ENCODE measurements at places on chromosomes 5 and 9.

DNA sequence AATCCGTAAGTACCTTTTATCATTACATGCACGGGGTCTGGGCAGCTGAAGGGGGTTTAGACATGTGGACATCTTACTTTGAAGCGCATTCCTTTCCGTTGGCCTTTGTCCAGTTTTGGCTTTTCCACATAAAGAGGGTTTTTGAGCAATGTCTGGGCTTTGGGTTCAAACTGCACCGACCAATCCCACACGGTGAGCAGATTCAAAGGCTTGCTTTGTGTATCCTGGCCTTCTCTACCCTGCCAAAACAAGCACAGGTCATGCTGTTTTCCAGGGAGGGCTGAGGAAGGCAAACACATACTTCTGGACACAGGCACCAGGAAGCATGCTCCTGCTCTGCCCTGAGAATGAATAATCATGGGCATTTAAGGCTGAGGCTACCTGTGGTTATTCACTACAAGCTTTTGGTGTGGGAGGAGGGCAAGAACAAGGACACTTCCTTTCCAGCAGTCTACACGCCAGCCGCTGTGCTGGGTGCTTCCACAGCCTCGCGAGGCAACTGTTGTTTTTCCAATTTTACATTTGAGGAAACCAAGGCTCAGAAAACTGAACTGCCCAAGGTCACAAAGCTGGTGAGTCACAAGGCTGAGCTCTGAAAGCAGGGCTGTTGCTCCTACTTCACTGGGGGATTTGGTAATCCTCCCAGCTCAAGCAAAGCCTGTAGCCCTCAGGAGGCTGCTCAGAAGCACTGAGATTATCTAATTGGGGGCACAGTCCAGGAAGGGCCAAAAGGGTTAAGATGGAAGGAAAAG lies 59.8 kb upstream of the GOLPH3 start:
- peak; percentile 72 for DNase-seq

- DNase-seq = no peak
Measured at GRCh38 chr9:116237456-116237855, 83.9 kb downstream of the PAPPA start.

DNA sequence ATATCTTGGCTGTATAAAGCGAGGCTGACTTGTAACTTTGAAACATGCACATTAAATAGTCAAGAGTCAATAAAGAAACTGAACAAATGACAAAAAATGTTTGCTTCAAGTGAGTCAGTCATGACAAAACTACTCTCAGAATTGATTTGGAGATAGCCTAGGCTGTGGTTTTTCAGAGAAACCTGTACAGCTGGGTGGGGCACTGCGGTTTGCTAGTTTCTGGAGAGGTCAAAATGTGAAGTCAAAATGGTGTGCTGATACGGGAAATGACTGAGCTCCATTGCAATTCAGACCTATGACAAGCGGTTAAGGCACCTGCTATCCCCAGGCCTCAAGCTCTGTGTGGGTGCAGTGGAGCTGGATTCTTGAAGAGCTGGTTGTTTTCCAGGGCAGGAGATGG lies 10.3 kb upstream of the CD180 start:
- no peak for DNase-seq

DNA sequence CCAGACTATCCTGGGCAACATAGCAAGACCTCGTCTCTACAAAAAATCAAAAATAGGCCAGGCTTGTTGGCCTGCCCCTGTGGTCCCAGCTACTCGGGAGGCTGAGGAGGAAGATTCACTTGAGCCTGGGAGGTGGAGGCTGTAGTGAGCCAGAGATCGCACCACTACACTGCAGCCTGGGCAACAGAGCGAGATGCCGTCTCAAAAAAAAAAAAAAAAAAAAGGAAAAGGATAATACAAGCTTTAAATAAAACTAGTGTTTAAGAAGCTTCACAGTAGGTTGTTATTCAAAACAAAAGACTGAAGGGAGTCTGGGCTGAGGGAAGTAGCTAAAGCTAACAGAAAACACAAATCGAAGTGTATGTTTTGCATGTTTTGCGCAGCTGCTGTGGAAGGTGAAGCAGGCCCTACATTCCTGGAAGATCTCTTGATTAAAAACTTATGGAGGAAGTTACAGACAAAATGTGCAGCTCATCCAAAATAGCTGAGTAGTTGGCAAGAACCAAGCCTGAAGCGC lies 581 bp upstream of the C9orf40 start:
- DNase-seq = no peak

DNA sequence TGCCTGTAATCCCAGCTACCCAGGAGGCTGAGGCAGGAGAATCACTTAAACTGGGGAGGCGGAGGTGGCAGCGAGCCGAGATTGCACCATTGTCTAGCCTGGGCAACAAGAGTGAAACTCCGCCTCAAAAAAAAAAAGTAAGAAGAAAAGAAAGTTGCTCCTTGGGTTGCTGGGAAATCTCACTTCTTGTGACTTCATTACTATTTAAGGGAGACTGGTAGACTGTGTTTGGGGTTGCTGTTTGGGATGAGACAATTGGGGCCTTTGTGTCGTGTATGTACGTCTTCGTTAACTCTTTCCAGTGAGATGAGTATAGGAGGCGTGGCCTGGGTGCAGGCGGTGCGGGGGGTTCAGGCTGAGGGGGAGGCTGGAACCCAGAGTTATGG lies 11.6 kb downstream of the NDST1 start:
- no peak for DNase-seq

GRCh38 chr9:70480405-70480980 lies 66.0 kb upstream of the KLF9 start:
- DNase-seq = no peak

DNA sequence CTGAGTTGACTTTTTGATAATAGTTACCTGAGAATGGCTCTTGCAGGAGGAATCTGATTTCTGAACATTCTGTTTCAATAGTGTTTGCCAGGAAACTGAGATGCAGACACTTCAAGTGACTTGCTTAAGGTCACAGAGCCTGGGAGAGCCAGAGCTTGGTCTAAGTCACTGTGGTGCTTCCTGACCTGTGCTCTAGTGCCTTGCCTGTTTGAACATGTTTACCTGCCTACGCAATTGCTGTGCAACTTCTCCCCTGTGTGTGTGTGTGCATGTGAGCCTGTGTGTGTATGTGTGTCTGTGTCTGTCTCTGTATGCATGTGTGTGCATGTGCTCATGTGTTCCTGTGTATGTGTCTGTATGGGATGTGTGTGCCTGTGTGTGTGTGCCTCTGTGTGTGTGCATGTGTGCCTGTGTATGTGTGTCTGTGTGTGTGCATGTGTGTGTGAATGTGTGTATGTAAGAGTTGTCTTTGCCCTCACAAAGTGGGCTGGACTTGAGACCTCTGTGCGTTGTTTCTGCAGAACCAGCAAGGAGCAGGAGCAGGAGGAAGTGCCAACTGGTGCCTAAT lies 185.8 kb downstream of the GADD45G start:
- DNase-seq = no peak

- DNase-seq = no peak
Measured at GRCh38 chr9:68562461-68562860, 21.8 kb upstream of the TMEM252 start.

GRCh38 chr5:43287493-43287892 lies 25.7 kb downstream of the HMGCS1 start:
- DNase-seq = no peak

- DNase-seq = no peak
Measured at GRCh38 chr5:143479394-143479793, 75.9 kb upstream of the NR3C1 start.

GRCh38 chr9:21831841-21832509 lies 29.5 kb downstream of the MTAP start:
- DNase-seq = no peak

DNA sequence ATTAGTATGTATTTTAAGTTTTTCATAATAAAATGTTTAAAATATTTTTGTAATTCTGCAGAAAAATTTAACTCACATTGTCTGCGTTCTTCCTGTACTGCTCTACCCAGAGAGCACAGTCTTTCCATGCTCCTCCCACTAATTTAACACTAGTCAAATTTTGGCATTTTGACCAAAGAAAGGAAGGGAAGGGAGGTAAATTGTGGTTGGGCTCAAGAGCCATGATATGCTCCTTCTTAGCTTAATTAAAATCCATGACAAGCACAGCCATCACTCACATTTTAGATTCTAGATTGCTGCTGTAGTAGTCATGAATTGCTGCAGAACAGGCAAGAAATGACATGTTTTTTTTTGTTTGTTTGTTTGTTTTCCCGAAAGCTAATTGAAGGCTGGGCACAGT lies 98.4 kb downstream of the NLN start:
- no peak for DNase-seq

- DNase-seq = no peak
Measured at GRCh38 chr5:9409413-9409960, 136.4 kb downstream of the SEMA5A start.

GRCh38 chr9:2674141-2674824 lies 43.0 kb upstream of the KCNV2 start:
- no peak for DNase-seq

- no peak for DNase-seq
Measured at GRCh38 chr5:173534664-173535063, 81.8 kb downstream of the BOD1 start.

DNA sequence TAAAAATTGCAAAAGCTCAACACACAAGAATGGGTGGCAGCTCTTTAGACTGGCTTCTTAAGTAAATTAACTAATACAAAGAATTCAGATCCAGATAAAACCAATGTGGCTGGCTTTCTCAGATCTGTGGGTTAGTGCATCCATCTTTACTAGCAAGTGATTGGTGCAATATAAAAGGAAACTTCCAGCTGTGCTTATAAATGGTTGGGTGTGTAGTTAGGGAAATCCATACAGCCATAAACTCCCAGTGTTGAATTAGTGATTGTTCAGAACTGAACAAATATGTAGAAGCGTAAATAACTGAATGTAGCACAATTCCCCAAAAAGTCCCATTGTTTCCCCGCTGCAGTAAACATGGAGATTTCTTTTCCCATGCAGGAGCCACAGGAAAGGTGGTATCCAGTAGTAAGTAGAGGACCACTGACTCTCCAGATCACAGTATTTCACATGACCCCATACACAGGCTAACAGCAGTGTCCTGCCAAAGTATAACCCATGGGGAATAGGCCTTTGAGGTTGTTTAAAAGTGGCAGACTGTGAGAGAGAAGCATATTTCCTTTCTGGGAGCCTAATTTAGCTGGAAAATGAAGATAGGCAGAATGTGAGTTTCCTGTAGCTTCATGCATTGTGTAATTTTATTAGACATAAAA lies 173.1 kb upstream of the SLC12A2 start:
- no peak for DNase-seq

GRCh38 chr5:53323943-53324642 lies 156.3 kb upstream of the FST start:
- no peak for DNase-seq

DNA sequence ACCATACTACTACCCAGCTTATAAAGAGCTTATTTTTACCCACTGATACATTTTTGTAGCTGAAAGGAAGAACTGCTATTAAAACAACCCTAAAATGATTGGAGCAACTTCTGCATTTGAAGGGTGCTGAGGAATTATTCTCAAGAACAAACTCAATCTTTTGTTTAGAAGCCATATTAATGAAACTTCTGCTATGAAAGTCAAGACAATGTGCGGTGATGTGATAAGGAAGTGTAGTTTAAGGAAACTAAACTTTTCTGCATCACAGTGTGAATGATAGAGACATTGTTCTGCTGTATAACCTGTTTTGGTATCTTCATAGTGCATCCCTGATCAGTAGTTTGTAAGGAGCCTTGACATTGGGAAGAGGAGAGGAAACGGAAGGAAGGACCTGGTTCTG lies 408.5 kb downstream of the TMEM38B start:
- no peak for DNase-seq

GRCh38 chr9:122860319-122861142 lies 32.1 kb upstream of the PDCL start:
- no peak for DNase-seq

DNA sequence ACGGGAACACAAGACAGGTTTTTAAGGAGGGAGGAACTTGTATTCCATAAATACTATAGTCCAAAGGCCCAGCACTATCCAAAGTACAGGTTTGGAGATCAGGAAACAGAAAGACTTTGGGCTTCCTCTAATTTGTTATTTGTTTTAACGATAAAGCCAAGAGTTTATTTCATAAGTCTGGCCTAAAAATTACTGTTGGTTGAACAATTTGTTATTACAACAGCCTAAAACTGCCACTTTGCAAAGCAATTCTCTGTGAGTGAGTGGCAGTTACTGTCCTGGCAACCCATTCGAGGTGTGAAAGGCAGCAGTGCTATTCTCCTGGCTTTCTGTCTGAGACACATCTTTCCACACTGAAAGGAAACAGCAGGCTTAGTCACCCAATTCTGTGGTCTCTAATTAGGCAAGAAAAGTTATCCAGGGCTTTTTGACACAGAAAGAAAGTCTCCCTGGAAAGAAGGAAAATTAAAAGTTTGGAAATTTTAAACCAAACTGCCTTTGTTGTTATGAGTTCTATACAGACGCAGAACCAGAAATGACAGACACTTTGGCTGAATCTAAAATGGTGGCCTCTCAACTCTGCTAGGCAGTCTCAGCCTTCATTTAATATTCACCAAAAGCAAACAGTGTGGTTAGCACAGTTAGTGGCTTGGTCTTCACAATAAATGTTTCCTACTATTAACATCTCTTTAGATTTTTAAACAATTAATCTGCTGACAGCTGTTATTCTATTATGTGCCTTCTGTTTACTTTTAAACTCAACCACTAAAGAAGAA lies 33.9 kb downstream of the PSMB7 start:
- peak; percentile 89 for DNase-seq

DNA sequence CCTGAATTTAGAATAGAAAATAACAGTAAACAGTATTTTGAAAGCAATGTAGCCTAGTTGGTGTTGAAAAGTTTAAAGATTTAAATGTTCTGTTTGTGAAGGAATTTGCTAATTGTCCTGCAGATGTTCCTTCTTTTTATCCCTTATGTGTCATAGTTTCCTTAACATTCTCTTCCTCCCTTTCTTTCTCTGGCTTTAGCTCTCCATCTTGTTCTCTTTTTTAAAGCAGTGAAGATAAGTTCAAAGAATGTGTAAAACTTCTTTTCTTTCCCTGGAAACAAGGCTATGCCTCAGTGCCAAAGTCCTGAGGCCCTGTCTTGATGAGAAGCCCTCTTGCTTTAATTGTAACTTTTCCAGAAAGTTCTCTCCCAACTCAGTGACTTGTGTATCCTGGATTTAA lies 24.4 kb upstream of the GAS1 start:
- DNase-seq = no peak

- no peak for DNase-seq
Measured at GRCh38 chr5:131460867-131461572, 174.0 kb downstream of the RAPGEF6 start.

- DNase-seq = no peak
Measured at GRCh38 chr9:21830589-21830988, 28.2 kb downstream of the MTAP start.

DNA sequence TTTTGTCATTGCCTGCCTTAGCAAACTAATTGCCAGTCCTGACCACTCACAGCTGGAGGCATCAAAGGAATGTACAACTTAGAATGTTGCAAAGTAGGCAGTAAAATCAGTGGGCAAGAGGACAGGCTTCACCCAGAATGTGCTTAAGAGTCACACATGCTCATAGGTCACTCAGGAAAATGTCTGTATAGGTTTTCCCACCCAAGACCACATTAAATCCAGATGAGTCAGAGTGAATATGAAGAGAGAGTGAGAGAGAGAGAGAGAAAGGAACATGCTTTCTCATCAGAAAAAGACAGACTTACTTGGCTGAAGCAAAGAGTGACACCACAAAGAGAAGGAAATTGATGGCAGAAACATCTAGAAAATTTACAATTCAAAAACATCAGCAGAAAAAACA lies 37.9 kb downstream of the PLEKHG4B start:
- DNase-seq = no peak

GRCh38 chr5:5419291-5420210 lies 2.9 kb upstream of the ICE1 start:
- peak; percentile 68 for DNase-seq

Measured in Kasumi-1 (cell line).